ENCODE measurements at places on chromosomes 4 and X. TPM values are rescaled to one million over a fixed set of nuclear protein-coding genes. Genes with fewer than 3 reads are reported as not detected.

The TADA2B gene
- total RNA-seq, result 8.1 TPM

The PF4V1 gene
- total RNA-seq, result not detected

The PASD1 gene
- not detected for total RNA-seq

The ZBED1 gene
- total RNA-seq, result 13.6 TPM

The ETDB gene
- total RNA-seq, result not detected

The SCRG1 gene
- under 0.01 TPM for total RNA-seq

The UNC5C gene
- under 0.01 TPM for total RNA-seq

The CDK16 gene
- 69.4 TPM for total RNA-seq

The PDK3 gene
- 4.8 TPM for total RNA-seq

The ALB gene
- not detected for total RNA-seq

The NAA10 gene
- total RNA-seq, result 118 TPM

The TMPRSS11F gene
- not detected for total RNA-seq

The MAGEB17 gene
- total RNA-seq, result under 0.01 TPM

The GRPR gene
- 16.4 TPM for total RNA-seq

The SRPX2 gene
- total RNA-seq, result 20.6 TPM

The BRS3 gene
- not detected for total RNA-seq

The ZXDB gene
- 5.2 TPM for total RNA-seq

The RIPPLY1 gene
- not detected for total RNA-seq

The COL4A5 gene
- total RNA-seq, result 15.0 TPM

The ASB11 gene
- total RNA-seq, result not detected

The PRMT9 gene
- total RNA-seq, result 15.6 TPM

The SMC1A gene
- total RNA-seq, result 43.0 TPM

The GABRB1 gene
- 16.1 TPM for total RNA-seq

The AWAT2 gene
- under 0.01 TPM for total RNA-seq

The OSTC gene
- total RNA-seq, result 479 TPM

The ZNF827 gene
- 6.7 TPM for total RNA-seq

The GUCY1A1 gene
- total RNA-seq, result 0.54 TPM

The FGF5 gene
- total RNA-seq, result 18.6 TPM

The SPON2 gene
- total RNA-seq, result 21.1 TPM

The PUDP gene
- total RNA-seq, result 25.0 TPM

The PHKA1 gene
- 3.3 TPM for total RNA-seq

The TCEAL8 gene
- 91.4 TPM for total RNA-seq

The FRMD7 gene
- not detected for total RNA-seq

The DYNLT3 gene
- 18.8 TPM for total RNA-seq

The PNCK gene
- total RNA-seq, result not detected

The RENBP gene
- total RNA-seq, result not detected

The GPRASP2 gene
- 24.7 TPM for total RNA-seq

The CSN1S1 gene
- total RNA-seq, result not detected

The DUSP21 gene
- total RNA-seq, result not detected

The UBE2D3 gene
- total RNA-seq, result 387 TPM

The ATP1B4 gene
- total RNA-seq, result not detected

The DUX4 gene
- total RNA-seq, result not detected

The POU3F4 gene
- total RNA-seq, result not detected

The CTAG1A gene
- not detected for total RNA-seq

The KCND1 gene
- total RNA-seq, result 0.28 TPM

The MMGT1 gene
- 18.6 TPM for total RNA-seq

The IL21 gene
- not detected for total RNA-seq

The SUPT20HL1 gene
- not detected for total RNA-seq

The GCNA gene
- total RNA-seq, result 0.90 TPM

The TSPYL2 gene
- total RNA-seq, result 20.6 TPM

The ARHGAP4 gene
- total RNA-seq, result 0.28 TPM

The BTC gene
- not detected for total RNA-seq

The SUPT20HL2 gene
- total RNA-seq, result not detected

The P2RY8 gene
- not detected for total RNA-seq

The ITM2A gene
- total RNA-seq, result not detected

The GIMD1 gene
- not detected for total RNA-seq

The XG gene
- under 0.01 TPM for total RNA-seq

The LPAR4 gene
- not detected for total RNA-seq

The LANCL3 gene
- total RNA-seq, result not detected

All from IMR-90 (cell line).